ENCODE measurements at places on chromosomes 4 and X.

GRCh38 chr4:137300776-137301175 lies 231.5 kb downstream of the PCDH18 start:
- no peak for DNase-seq

DNA sequence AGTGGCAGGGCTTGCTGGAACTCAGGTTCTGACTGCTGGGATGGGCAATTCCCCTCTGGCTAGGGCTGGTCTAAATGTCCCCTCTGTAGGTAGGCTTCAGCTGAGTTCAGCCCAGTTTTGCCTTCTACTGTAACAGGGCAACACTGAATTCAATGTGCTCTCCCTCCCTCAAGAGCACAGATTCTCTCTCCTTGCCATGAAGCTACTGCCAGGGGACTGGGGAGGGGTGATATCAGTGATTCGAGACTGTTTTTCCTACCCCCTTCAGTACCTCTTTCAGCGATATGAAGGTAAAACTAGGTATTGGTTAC lies 23.4 kb upstream of the STPG2 start:
- no peak for DNase-seq

DNA sequence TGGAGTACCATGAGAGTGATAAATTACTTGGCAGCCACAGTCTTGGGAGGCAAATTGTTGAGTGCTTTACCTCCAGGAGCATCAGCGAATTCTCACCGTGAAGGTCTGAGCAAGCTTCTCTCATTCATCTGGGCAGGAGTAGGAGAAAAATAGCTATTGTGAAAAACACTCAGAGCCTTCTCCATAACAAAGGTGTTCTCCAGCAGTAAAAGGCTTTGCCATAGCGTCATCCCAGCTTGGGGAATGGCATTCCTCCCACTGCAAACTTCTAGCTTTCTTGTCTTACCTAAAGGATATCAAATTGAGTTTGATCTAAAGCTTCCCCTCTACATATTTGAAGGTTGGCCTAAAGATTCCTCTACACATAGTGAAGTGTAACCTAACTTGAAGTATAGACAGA lies 29.8 kb upstream of the MAGEA11 start:
- DNase-seq = no peak

GRCh38 chr4:101190751-101191150 lies 156.6 kb downstream of the PPP3CA start:
- no peak for DNase-seq
